Activated T-cell treated with anti-CD3 and anti-CD28 coated beads, Interleukin-2, amount 50 U/mL, for 72 hours (primary cell): ENCODE measurements at places on chromosomes 12 and 14. TPM values are rescaled to one million over a fixed set of nuclear protein-coding genes. Genes with fewer than 3 reads are reported as not detected.

RFLNA gene
- not detected for total RNA-seq

- H3K36me3 ChIP-seq = no peaks in the 10 kb centered on the region
- no peak overlapping the region for H3K4me3 ChIP-seq
- DNase-seq = no peak
- no peak overlapping the region for H3K27ac ChIP-seq
- H3K27me3 ChIP-seq = no peaks in the 10 kb centered on the region
Measured at GRCh38 chr14:98976271-98976670, 295.7 kb downstream of the BCL11B start.

GRCh38 chr14:105882626-105883025 is 356.2 kb downstream of the TMEM121 start:
- no peak overlapping the region for H3K4me3 ChIP-seq
- no peak overlapping the region for H3K27ac ChIP-seq
- no peaks in the 10 kb centered on the region for H3K4me1 ChIP-seq
- H3K27me3 ChIP-seq = peaks cover 13% of the 10 kb centered on the region
- DNase-seq = no peak

DNA sequence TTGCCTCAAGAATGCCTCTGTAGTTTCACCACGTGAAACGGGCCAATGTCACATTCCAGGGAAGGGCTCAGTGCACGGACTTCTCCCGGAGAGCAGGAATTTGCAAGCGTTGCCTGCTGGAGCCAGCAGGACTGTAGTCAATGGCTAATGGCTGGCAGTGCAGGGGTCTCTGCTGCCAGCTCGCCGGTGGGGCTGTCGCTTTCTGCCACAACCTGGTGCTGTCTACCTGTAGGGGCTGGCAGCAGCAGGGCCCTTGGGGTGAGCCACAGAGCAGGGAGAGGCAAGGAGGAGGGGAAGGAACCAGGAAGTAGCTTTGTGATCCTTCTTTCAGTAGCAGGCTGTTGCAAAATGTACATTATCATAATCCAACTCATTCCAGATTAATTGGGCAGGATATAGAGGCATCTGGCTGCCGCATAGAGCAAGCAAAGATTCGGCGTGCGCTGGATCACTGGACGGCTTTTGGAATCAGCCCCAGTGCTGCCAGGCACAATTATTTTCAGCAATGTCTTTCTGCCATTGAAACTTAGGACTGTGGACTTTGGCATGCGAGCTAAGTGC is 114.1 kb downstream of the PAPOLA start:
- peaks cover 19% of the 10 kb centered on the region for H3K27me3 ChIP-seq
- H3K27ac ChIP-seq = no peak overlapping the region
- no peaks in the 10 kb centered on the region for H3K4me1 ChIP-seq
- no peak for DNase-seq
- no peaks in the 10 kb centered on the region for H3K36me3 ChIP-seq
